Naive thymus-derived CD4-positive, alpha-beta T cell (primary cell): ENCODE measurements at places on chromosomes 12 and 14. TPM values are rescaled to one million over a fixed set of nuclear protein-coding genes. Genes with fewer than 3 reads are reported as not detected.

GRCh38 chr12:128316973-128317526 lies 50.1 kb downstream of the TMEM132C start:
- DNase-seq, result no peak

GRCh38 chr14:52314595-52315354 lies 663 bp downstream of the PTGER2 start:
- peak; percentile 25 for DNase-seq

The KRT74 gene
- total RNA-seq, result 1.1 TPM

- no peak for DNase-seq
Measured at GRCh38 chr12:7503686-7504415, at the start of gene CD163. CD163 (minus strand) TSS chr12:7503777; CDS start chr12:7503690, 87 bp downstream.

DNA sequence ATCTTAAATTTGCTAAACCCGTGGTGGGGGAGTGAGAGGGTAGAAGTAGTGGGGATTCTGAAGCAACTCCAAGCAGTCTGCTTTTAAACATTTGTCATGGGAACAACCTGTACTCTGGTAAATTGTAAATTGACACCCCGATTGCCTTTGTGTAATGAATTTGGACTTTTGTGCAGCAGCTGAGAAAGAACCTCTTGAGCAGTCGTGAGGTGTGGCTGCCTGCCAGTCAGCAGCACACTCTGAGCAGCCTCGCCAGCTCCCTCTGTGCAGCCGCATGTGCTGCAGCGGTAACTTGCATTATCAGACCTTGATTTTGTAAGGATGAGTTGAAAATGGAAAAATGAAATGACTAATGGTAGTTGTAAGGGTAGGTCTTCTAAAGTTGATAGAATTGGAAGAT lies 74.3 kb downstream of the SUSD6 start:
- no peak for DNase-seq

DNA sequence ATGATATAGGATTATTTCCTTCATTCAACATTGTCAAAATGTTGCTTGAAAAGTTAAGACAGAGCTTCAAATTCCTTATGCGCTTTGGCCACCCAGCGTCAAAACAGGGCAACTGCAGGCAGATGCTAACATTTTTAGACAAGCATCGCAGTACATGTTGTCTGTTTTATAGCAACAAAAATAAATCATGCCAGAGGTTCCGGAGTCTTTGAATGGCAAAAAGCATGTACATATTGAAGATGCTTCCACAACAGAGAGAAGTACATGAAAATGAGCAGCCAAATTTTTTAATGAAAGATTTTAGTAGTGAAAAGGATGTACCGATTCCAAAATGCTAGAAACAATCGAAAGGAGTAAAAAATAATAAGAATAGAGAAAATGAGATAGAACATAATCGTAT lies 49.8 kb upstream of the USP15 start:
- peak; percentile 34 for DNase-seq

The CFAP54 gene
- 0.15 and 0.22 TPM in 2 replicates for total RNA-seq

The PLD4 gene
- total RNA-seq, result 8.0 TPM

- no peak for DNase-seq
Measured at GRCh38 chr14:37438444-37438843, 156.6 kb downstream of the FOXA1 start.

The KRT5 gene
- total RNA-seq, result not detected

The B3GNT4 gene
- 0.70 TPM for total RNA-seq

DNA sequence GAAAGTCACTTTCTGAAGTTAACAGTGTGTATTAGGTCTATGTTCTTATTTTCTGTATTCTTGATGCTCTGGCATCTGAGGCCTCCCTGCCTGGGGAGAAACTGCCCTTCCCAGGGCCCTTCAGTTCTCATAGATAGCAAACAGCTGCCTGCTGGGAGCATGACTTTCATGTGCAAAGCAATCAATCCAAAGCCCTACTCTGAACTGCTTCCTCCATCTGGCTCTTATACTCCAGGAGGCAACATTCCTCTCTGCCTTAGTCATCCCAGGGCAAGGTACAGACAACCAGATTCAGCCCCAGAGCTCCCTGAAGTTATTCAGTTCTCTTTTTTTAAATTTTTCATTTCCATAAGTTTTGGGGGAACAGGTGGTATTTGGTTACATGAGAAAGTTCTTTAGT lies 41.7 kb upstream of the RIN3 start:
- no peak for DNase-seq

- no peak for DNase-seq
Measured at GRCh38 chr12:69480698-69481097, 10.5 kb downstream of the FRS2 start.

DNA sequence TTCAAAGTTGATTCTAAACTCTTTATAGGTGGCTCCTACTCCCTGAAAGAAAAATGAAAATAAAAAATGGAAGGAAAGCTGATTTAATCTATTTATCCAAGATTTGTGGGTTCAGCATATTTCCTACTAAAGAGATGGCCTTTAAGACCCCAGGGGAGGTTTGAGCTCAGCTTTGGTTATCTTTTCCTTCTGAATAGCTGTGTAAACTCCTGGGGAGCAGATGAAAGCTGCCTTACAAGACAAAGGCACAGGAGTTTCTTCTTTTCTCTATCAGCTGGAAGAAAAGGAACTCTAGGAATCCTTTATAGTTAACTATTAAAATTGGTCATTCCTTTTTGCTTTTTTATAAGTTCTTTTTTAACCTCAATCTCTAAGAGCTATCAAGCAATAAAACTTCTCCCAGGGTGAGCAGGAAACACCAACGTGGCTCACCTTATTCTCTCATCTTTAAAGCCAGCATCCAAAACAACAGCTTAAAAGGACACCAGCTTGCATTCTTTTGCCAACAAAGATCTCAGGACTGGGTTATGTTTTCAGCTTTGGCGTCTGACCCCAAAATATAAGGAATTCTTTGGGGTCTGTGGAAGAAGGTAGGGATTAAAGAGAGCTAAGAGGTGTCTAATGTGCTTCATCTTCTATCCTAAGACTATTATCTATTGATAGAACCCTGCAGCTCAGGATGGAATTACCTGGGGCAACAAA lies 371.7 kb upstream of the KITLG start:
- DNase-seq, result no peak

DNA sequence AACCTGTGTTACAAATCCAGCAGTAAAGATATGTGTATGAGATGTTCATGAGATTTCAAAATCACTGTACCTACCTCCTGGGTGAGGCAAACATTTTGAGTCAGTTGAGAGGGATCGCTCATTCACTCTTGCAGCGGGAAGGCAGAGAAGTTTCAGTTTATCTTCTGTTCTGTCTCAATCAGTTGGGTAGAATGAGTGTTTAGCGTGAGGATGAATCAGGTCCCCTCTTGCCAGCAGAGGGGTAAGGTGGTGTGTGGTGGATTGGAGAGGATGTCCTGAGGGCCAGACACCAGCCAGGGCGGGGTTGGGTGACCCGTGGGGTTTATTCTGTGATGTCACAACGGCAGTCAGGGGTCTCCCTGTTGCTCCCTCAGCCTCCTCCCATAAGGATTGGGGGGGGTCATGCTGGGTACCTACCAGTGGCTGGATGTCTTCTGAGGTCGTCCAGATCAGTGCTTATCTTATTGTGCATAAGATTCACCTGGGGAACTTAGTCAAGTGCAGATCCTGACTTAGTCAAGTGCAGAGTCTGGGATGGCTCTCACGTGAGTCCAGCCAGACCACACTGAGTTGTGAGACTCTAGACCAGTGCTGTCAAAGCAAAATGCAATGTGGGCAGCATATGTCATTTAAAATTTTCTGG lies at the start of gene GSG1:
Gene GSG1, minus strand, starts transcription at position 277 of the 643 bp plus-strand sequence. Its CDS starts 155 bp downstream, at position 122.
- DNase-seq, result no peak

- DNase-seq, result no peak
Measured at GRCh38 chr12:124568431-124569374, 1.3 kb upstream of the NCOR2 start.

- no peak for DNase-seq
Measured at GRCh38 chr12:113462998-113463745, 8.5 kb downstream of the LHX5 start.

The LRP1-AS gene
- not detected for total RNA-seq

The PMCH gene
- 1.7 and 2.9 TPM in 2 replicates for total RNA-seq
